ENCODE measurements at places on chromosomes 2 and 18.

- no peak for DNase-seq
Observed at GRCh38 chr2:106830191-106830590, 55.8 kb downstream of the ST6GAL2 start.

DNA sequence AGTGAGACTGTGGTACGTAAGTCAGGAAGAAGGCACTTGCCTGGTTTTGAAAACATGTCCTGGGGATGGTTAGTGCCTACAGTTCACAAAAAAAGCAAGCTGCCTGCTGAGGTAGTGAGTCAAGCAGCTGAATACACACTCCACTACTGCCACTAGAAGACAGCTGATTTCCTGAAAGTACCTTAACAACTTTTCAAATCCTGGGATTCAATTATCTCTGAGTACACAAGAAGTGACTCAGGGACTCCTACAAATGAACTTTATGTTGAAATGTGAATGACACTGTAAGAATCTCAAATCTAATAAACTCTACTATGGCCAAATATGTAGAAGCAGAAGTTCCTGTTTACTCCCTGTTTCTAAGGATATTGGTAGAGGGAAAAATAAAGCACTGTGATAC is 58.0 kb upstream of the ARL5A start:
- DNase-seq: no peak

DNA sequence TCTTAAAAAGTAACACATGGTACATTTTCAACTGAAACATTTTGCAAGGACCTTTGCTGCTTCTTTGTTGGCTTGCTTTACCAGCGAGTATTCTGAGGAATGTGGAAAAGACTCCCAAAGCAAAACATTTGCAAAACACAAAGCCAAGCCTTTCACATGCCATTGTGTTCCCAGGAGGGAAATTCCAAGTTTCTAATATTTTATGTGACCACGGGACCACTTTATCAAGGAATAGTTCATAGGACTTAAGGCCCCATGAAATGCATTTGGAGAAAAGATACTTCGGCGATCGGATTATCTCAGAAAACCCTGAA is 26.2 kb downstream of the CYP27C1 start:
- no peak for DNase-seq

DNA sequence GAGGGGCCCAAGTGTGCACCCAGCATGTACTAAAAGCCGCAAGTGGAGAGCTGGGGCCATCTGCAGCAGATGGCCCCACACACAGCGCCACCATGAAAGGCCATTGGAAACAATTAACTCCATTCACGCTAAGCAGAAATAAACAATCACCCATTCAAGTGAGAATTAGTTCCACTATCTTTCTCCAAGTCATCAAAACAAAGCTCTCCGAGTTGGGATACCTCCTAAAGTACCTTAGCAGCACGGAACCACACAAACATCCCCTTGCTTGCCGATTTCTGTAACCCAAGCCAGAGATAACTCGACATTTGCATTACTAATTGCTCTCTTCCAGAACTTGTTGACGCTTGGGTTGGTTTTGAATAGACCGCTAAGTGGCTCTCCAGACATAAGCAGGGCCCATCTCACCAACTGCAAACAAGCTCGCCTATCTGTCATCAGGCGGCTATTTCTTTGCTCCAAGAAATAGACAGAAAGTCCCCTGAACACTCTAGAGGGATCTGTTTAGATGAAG is 840.6 kb upstream of the SALL3 start:
- no peak for DNase-seq

DNA sequence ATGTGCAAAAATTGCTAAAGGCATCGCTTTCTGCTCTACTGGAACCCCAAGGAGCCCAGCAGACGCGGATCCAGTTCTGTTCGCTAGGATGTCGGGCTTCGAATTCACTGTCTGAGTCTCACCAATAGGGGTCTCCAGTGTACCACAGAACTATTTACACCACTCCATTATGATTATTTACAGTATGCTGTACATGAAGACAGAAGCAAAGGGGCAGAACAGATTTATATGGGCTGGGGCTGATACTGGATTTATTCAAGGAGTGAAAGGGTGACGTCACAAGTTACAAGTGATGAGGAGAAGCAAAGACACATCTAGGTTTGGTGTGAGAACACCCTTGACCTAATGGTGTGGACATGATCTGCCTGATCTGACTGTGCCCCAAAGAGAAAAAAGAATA is 185.3 kb upstream of the ATP5MC3 start:
- DNase-seq: no peak

DNA sequence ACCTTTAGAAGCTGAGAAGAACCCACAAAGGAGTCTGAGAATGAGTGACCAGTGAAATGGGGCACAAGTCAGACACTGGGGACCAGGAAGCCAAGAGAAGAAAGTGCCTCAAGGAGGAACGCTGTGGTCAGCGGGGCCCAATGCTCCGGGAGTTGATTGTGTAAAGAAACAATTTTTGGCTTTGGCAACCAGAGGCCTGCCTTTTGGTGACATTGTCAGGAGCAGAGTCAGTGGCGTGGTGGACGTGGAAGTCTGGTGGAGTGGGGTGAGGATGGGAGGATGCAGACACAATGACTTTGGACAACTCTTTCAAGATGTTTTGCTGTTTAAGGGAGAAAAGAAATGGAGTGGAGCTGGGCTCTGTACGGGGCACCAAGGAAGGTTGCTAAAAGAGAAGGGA is 100.2 kb upstream of the SEC11C start:
- DNase-seq: no peak

GRCh38 chr2:66897691-66898150 is 462.8 kb downstream of the MEIS1 start:
- no peak for DNase-seq

- no peak for DNase-seq
Observed at GRCh38 chr18:32612651-32613050, 142.0 kb upstream of the GAREM1 start.

Data from stimulated activated CD4-positive, alpha-beta T cell treated with anti-CD3 and anti-CD28 coated beads, Interleukin-4, amount 100 ng/mL, for 4 hours (primary cell).